ENCODE measurements at places on chromosomes 4 and X.

DNA sequence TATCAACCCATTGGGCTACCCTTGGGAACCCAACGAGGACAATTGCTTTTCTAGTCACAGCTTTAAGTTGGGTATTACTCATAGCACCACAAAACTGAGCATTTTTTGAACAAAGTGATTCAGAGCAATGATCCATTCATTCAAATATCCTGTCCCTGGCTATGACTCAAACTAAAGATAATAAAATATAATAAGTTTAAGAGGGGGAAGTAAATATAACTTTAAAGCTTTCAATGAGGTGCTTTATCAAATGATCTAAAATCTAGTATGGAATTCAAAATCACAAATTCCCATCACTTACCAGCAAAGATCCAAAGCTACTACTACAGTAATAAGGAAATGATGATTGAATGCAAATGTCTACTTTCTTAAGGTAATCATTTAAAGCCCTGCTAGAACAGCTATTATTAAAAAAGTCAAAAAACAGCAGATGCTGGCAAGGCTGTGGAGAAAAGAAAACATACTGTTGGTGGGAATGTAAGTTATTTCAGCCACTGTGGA is 39.8 kb upstream of the S100G start:
- DNase-seq: no peak

DNA sequence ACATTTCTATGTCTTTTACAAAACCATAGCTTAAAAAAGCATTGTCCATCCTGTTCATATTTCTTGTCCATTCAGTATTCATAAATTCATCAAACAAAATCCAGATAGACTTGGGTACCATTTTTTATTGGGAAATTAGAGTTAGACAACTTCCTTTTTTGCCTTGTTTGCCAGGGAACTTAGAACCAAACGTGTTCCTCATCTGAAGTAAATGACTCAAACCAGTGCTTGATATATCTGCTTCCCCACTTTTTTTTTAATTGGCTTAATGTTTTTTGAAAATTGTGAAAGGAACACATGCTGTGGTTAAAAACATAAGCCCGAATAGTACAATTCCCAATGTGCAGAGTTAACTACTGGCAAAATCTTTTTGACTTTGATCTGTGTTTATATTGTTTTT is 44.2 kb downstream of the DLG3 start:
- no peak for DNase-seq

GRCh38 chr4:32172086-32172485 is 1451.9 kb downstream of the PCDH7 start:
- no peak for DNase-seq

DNA sequence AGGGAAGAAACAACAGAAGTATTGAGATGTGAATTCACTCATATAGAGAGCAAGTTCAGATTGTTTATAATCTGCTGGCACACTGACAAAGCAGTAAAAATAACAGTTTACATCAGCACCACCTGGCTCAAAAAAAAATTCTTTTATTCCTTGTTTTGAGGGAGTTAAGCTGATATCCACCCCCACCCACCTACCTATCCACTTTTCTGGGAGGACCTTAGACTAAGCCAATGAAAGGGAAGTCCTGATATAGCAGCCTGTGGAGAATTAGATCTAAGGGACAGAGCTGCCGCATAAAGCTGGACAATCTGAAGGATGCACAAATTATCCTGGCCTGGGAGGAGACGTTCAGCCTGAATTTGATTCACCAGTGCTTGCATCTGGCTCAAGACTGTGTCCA is 264.5 kb downstream of the RCHY1 start:
- DNase-seq: no peak

DNA sequence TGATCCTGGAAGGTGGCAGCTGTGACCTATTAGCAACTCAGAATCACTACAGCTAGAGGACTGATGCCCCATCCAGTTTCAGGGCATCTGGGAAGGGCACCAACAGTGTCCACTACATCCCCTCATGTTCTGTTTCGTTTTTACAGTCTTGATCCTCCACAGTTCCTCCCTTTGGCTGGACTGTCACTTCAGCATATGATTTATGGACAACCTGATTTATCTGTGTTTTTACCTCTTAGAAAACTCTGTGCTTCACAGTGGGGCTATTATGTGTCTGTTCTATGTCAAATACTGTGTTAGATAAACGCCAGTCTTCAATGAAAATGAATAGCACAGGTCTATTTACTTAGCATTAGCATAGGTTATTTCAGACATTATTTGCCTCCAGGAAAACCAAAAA is 63.1 kb upstream of the GRPR start:
- no peak for DNase-seq

DNA sequence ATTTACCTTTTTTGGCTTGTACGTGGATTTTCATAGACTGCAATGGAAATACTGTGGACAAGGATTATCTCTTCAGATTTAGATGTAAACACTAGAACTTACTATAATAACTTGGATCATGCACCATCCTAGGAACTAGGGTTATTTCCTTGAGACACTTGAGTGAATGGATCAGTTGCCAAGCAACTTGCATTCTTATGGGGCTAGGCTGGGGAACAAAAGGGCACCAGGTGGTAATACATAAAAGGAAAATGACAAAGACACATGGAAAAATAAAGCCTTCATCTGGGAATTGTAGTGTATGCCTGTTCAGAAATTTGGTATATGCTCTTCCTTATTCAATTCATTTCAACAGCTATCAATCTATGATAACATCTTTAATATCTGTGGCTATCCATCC is 247.1 kb downstream of the SPRY1 start:
- DNase-seq: no peak

DNA sequence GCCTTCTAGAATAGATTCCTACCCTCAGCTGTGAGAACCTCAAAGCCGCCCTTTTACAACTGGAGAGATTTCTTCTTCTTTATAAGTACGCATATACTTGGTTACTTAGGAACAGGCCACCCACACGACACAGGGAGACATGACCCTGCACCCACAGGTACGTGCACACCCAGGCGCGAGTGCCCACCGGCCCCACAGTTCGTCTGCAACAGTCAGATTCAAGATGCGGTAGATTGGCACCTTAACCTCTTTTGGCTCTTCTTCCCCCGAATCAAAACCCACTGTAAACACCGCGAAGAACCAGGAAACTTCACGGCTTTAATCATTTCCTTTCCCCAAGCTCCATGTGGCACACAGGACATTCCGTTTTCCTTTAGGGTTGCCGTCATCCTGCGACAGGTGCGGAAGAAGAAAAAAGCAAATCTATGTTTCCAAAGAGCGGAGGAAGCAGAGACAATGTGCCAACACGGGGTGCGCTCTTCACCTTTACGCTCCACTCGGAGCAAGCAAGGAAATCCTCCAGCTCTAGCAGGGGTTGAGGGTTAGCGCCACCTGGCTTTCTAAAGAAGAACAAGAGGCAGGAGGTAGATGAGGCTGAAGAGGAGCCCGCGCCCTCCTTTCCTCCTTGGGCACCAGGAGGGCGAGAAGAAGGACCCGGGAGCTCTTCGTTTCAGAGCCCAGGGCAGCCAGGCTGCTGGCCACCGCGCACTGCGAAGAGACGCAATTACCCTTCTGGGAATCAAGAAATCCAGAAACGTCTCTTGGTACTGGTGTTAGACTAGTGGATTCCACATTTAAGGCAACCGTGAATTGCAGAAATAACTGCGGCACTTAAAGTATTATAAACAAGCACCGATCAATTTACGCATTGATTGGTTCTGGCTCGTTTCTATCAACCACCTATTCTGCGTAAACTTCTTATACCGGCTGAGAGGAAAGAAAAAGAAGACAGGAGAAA is 35.7 kb downstream of the HAND2 start:
- no peak for DNase-seq

GRCh38 chr4:13484749-13485221 is 645 bp upstream of the RAB28 start:
- DNase-seq: no peak

DNA sequence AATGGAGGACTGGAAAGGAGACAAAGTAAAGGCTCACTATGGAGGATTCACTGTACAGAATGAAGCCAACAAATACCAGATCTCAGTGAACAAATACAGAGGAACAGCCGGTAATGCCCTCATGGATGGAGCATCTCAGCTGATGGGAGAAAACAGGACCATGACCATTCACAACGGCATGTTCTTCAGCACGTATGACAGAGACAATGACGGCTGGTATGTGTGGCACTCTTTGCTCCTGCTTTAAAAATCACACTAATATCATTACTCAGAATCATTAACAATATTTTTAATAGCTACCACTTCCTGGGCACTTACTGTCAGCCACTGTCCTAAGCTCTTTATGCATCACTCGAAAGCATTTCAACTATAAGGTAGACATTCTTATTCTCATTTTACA is 6.8 kb downstream of the FGB start:
- DNase-seq: no peak

- no peak for DNase-seq
These were observed 351.8 kb upstream of the GNPDA2 start for GRCh38 chr4:45078201-45078600.

GRCh38 chr4:156137679-156138473 is 184.2 kb upstream of the CTSO start:
- DNase-seq: no peak

DNA sequence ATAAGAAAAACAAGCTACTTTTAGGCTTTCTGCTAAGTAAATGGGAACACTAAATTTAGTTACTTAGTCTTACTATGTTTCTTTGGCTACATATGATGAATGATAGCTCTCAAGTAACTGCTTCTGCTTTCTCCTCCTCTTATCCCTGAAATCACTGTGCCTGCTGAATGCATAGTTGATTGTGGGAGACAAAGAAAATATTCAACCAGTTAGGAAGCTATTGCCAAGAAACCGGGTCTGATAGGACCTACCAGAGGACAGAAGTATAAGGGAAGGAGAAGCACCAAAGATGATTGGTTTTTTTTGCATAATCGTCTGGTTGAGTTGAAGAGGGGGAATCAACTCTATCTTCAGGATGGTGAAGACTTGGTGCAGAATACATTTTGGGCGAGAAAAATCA is 28.0 kb upstream of the NDUFC1 start:
- DNase-seq: no peak

DNA sequence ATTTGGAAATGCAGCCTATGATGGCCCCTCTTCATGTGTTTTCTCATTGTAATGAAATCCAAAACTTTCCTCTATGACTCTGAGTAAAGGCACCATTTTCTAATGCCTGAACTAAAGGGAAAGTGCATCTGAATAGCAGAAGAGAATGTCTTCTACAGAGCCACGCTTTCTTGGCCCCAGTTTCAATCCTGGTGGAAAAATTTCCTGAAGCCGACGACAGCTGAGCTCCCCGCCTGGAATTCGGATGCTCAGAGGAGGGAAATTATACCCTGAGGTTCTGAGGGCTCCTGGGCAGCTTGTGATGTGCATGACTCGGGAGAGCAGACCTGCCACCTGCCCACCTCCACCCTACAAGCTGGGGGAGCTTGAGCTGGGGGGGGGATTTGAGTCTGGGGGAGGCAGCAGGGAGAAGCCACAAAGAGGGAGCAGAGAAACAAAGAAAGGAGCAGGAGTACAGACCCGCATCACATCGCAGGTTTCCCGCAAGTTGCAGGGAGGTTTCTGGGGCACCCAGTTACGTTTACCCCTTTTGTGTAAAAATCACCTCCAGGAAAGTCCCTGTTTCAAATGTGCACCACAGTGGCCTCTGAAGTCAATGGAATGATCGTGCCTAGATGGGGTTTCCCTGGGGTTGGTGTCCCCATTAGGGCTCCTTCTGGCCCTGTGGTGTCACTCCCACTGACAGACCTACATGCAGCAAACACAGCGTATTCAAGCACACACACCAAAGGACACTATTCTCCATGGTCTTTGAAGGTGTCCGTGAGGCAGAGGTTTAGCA is 145.6 kb upstream of the RBPJ start:
- no peak for DNase-seq

DNA sequence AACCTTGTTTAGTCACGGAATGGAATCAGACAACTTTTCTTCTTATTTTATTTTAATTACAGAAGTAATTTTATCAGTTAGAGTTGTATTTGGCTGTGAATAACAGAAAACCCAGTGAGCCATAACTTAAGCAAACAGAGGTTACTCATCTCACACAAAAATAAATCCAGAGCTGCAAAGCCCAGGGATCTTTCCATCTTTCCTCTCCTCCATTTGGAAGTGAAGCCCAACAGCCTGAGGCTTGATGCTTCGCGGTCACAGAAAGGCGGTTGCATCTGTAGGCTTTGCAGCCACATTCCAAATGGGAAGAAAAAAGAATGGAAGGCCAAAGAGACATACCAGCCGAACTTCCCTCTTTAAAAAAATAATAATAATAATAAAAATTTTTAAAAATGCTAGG is 22.6 kb downstream of the CHRNA9 start:
- DNase-seq: no peak

- DNase-seq: no peak
These were observed 29.1 kb upstream of the GAB1 start for GRCh38 chr4:143307531-143307930.

DNA sequence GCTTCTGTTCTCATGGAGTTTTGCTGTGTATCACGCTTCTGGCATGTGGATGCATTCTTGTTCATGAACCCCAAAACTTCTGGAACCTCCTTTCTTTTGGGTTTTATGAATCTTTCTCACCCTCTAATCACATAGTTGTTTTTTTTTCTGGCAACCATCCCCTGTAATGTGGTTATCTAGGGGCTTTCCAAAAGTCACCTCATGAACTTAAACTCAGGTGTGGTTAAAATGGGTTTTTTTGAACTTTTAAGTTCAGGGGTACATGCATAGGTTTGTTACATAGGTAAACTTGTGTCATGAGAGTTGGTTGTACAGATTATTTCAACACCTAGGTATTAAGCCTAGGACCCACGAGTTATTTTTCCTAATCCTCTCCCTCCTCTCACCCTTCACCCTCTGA is 1099.4 kb upstream of the SLIT2 start:
- DNase-seq: no peak

GRCh38 chrX:97843200-97843811 is 959.6 kb downstream of the RPA4 start:
- no peak for DNase-seq

GRCh38 chr4:66930206-66930605 is 615.1 kb downstream of the CENPC start:
- DNase-seq: no peak

GRCh38 chrX:124493984-124494383 is 147.6 kb downstream of the SH2D1A start:
- DNase-seq: no peak

Data from AG09309 (cell line).